ENCODE measurements at places on chromosomes 3 and 15.
A peak's percentile ranks its signal among the peaks of the same experiment; 100 is the strongest.

DNA sequence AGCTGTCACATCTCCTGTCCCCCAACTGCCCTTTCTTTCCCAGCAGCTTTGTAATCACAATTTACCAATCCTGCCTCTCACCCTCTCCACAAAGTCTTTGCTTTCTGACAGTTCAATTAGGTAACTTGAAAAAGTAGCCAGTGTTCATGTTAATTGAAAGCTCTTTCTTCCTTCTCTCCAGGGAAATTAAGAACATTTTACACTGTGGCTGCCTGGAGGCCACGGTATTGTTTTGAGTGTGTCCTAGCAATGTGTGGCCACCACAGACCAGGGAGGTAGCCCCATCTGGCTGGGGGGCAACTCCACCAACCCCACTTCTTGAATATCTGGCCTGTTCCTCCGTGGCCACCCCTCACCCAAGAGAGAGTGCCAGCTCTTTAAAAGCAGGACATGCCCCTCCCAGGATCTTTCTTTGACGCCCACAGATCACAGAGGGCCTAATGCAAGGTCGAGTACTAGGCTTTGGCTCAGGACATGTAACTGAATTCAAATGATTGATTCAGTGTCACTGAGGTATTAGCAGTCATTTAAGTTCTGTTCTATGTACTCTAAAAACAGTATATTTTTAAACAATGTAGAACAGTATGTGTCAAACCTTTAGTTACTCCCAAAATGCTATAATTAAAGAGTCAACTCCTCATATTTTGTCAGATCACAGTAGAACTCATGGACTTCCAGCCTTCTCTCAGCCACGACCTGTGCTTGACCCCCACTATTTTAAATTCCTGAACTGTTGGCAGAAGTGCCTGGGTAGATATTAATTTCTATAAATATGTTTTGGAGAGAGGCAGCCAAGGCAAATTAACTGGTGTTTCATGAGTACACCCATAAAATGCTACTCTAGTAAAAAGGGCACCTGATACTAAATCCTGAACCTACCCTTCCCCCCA lies 164.5 kb downstream of the TNIK start:
- no peak for DNase-seq

DNA sequence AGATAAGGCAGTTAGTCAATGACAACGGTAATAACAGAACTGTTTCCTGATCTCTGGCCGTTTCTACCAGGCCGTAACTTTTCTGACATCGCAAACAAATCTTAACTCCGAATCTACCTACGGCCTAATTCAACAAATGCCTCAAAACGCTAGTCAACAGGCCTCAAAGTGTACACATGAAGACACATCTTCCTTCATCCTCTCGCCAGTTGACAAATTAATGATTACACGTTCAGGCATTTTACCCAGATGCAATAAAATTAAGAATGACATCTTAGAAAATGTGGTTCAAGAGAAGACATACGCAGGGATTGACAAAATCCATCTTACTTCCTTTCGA lies 1.5 kb downstream of the SFMBT1 start:
- DNase-seq: no peak

- peak; percentile 48 for DNase-seq
Observed at GRCh38 chr3:43224405-43225073, 61.8 kb upstream of the SNRK start.

- no peak for DNase-seq
Observed at GRCh38 chr15:72456684-72457083, 17.4 kb upstream of the ARIH1 start.

- DNase-seq: no peak
Observed at GRCh38 chr3:66703501-66703900, 202.7 kb upstream of the LRIG1 start.

DNA sequence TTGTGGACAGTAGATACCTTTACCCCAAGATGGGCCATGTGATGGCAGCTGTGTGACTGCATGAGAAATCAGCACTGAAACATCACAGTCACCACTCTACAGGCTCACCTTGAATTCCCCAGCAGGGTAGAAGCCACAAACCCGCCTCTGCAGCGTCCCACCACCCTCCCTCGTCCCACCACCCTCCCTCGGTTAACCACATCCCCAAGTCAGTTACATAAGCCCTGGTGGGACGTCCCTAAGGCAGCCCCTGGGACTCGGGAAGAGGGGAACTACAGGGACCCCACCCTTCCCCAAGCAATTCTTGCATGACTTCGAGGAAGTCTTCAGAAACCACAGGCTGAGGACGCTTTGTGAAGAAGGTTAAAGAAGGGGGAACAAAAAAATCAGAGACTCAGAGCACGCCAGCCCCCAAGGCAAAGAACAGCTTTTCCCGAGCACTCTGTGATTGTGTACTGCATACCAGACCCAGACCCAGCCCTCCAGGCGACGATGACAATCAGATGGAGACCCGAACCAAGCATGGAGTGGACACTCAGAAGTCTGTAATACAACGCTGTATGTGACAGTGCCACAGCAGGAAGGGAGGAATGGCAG lies 60.5 kb downstream of the SH3BP5 start:
- peak; percentile 94 for DNase-seq

DNA sequence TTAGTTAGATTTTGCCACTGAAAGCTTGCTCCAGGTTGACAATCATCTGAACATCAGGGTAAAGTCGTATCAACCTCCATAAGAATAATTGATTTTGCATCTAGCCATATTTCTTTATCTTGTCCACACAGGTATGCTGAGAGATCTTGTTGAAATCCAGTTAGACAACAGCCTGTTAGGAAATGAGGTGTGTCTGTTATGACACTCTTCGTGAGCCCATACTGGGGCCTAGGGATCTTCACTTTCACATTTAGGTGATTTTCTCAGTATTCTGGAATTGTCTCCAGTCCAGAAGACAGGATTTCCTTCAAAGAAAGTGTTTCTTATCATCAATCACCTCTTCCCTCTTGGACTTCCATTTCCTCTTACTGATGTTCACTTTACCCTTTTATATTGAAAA lies 18.1 kb downstream of the DNAJB11 start:
- DNase-seq: no peak

GRCh38 chr3:169699536-169700050 lies 36.1 kb upstream of the MECOM start:
- DNase-seq: no peak

DNA sequence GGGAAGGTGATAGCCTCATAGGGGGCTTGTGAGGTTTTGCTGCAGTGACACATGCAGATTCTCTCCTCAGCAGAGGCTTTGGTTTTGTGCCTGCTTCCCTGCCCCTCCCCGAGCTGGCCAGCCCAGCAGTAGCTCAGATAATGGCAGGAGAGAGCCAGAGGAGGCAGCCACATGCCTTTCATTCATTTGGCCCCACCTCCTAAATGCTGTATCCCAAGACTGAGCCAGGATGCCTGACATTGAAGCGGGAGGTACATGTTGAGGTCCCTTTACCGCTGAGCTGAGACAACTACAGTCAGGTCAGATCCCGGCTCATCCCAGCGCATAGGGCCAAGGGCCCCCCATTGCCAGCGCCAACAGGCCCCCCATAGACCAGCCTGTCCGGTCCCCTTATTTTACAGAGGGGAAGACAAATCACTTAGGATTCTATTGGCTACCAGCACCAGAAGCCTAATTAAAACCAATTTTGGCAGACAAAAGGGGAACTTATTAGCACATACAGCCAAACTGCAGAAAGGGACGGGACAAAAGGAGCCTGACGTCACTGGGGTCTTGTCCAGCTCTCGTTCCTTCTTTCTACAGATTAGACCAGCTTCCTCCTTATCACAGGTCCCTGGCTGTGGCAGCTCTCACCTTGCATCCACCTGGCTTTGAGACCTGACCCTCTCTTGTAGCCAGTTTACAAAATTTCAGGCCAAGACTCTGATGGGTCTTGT lies 12.1 kb upstream of the POLG start:
- DNase-seq: no peak

GRCh38 chr3:147392625-147392946 lies 13.8 kb downstream of the ZIC4 start:
- DNase-seq: no peak

DNA sequence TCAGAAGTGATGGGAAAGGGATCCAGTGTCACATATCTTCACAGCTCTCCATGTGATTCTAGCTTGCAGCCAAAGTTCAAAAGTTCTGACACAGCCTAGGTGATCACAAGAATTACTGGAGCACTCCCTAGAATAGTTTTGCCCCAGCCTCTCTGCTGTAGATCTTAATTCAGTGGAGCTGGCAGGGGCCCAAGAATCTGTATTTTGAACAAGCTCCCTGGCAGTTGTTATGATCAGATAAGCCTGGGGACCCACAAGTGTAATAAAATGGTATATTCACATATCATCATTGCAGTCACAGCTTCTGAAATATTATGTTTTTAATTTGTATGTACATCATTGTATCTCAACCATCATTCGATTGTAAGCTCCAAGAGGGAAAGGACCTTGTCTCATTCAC lies 62.3 kb downstream of the NOX5 start:
- DNase-seq: no peak

- peak; percentile 9 for DNase-seq
Observed at GRCh38 chr3:184345317-184346144, 8.1 kb downstream of the FAM131A start.

DNA sequence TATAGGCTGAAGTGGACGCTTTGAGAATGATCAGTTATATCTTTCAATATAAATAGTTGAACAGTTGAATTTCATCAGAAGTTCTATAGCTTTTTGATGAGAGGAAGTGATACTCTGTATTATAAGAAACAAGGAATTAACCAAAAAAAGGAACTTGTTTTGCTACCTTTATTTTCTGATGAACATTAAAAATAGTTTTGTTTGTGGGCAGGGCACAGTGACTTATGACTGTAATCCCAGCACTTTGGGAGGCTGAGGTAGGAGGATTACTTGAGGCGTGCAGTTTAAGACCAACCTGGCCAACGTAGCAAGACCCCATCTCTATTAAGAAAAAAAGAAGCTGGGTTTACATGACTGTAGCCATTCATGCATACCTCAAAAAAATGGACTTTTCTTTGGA lies 16.7 kb downstream of the BLOC1S6 start:
- no peak for DNase-seq

DNA sequence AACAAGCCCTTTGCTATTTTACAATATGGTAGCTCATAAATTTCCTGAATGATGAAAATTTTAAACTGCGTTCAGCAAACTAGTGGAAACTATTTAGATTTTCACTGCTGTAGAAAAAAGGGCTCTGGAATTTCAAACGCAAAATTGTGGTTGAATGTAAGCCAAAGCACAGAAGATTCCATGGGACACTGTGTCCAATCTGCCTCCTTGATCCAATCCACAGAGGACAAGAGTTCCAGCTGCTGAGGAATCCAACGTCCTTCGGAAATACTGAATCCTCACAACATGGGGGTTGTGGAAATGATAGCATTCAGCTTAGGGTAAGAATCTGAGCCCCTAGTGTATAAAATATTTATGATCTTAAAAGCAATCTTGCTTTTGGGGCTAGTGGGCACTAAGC lies 161.0 kb downstream of the PLD1 start:
- DNase-seq: no peak

DNA sequence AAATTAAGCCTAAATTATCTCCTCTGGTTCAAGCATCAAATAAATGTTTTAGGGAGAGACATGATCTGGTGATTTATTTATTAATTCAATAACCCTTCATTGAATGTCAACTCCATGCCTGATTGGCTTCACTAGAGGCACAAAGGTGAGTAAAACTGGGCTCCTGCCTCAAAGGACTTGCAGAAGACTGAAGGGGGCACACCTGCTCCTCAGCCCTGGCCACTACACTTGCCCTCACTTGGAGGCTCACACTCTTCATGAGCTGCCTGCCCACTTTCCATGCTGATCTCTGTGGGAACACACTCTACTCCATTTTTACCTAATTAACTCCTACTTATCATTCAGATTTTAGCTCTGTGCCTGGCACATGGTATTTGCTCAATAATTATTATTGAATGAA lies 84.4 kb upstream of the KCNMB2 start:
- DNase-seq: no peak

DNA sequence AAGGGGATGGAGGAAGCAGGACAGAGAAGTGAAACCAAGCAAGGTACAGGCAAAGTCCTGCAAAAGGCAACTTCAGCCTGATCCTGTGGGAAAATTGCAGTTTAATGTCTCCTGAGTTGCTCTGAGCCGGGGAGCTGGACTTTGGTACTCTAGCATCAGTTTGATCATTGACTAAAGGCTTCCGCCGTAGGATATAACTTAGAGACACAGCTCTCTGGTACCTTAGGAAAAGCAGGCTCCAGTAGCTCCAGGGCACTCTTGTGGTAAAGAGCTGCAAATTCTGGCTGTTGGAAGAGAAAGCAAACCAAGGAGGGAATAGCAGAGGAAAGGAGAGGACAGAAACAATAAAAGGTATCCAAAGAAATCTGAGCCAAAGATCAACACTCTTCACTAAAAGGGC lies 521.1 kb downstream of the PLOD2 start:
- DNase-seq: no peak

- DNase-seq: peak; percentile 88
Observed at GRCh38 chr3:50194128-50194902, 2.9 kb downstream of the GNAT1 start.

DNA sequence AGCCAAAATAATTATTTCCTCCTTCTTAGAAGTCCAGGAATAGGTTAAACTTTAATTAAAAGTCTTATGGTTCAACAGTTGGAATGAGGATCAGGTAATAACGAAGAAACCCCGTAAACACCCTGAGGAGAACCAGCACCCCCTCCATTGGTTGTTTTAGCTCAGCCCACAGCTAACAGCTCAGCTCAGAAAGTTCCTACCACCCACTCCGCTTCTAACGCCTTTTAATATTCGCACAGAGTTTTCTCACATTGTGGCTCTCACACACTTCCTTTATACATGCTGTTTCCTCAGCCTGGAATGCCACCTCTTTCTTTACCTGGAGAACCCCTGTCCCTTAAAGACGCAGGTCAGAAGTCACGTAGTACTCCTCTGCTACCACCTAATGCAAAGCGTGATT lies 17.0 kb downstream of the CX3CR1 start:
- no peak for DNase-seq

DNA sequence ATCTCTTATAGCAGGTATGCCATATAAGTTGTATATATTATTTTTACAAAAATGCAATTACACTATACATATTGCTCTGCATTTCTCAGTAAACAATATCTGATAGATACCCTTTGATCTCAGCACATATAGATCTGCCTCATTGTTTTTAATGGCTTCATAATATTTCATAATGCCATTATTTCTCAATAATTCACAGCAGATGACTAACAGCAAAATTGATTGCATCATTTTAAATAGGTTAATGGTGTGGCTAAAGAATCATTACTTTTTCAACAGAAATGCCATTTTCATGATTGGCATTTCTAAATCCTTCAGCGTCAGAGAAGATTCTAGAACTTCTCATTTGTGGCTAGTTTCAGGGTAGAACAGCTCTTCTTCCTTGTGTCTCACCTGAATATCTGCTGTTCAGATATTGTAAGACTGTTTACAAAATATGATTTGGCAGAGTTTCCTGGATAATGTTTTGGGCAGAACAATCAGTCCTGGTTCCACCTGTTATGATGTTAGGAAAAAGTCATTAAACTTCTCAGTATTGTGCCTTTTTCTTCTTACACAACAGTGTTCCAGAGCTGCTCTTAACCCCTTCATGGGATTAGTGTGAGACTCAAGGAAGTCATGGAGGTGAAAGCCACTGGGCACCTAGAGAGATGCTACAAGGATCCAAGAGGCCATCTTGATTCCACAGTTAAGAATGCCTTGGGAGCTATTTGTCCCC lies 397.6 kb upstream of the THBS1 start:
- DNase-seq: no peak
